Activated CD4-positive, CD25-positive, alpha-beta regulatory T cell treated with anti-CD3 and anti-CD28 coated beads, Interleukin-2, amount 50 U/mL, for 72 hours (primary cell): ENCODE measurements at places on chromosomes 2 and 18.

DNA sequence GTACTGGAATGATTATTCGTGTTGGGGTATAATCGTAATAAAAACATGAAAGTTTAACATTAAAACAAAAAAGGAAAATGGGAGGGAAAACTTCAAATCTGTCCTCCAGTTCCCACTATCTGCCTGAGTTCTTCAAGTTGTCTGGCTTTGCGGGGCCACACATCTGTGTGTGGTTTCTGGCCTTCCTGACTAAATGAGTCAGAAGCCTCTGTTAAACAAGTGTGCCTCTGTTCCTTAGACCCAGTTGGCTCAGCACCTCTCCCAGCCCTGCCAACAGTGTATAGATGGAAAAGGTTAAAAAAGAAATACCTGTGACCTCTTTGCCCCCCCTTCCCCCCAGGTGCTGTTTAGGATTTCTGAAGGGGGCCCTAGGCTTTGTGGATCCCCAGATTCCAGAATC is 30.2 kb downstream of the XDH start:
- DNase-seq: no peak

GRCh38 chr2:240048237-240048636 is 5.1 kb downstream of the OR6B3 start:
- no peak for DNase-seq

GRCh38 chr2:196409376-196409775 is 230.1 kb upstream of the CCDC150 start:
- no peak for DNase-seq

DNA sequence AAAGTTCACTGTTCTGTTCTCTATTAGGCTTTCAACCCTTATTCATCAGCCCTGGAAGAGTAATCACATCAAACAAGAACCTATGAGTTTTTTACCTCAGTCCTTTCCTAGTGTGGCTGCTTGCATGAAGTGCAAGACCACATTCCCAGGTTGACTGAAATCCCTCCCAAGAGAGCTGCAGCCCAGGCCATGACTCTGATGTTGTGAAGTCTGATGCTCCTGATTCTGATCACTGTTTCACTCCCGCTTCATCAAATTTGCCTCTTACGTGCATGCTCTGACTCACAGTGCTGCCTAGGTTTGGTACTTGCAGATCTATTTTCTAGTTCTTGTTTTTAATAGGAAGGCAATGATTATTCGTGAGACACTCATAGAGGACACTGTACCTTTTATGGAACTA is 58.2 kb upstream of the DSEL start:
- DNase-seq: no peak

GRCh38 chr18:3345885-3346284 is 84.0 kb downstream of the MYL12B start:
- DNase-seq: no peak

GRCh38 chr18:23365602-23366001 is 87.5 kb upstream of the RIOK3 start:
- no peak for DNase-seq

DNA sequence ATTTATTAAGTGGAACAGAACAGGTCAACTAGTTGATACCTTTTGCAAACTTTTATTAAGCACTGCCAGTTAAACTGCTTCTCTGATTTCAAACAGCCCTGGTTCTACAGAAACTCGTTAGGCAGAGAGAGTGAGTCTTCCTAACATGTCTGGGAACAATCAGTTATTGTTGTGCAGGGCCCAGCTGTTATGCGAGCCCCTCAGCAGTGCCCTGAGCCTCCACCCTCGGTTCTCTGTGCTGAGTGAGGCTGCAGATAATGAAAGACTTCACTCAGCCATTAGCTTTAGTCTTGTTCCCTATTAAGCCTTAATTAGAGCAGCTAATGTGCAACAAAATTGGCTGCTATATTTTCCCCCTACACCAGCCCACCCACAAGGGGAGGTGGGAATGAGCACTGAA is 39.6 kb downstream of the KCTD18 start:
- no peak for DNase-seq

DNA sequence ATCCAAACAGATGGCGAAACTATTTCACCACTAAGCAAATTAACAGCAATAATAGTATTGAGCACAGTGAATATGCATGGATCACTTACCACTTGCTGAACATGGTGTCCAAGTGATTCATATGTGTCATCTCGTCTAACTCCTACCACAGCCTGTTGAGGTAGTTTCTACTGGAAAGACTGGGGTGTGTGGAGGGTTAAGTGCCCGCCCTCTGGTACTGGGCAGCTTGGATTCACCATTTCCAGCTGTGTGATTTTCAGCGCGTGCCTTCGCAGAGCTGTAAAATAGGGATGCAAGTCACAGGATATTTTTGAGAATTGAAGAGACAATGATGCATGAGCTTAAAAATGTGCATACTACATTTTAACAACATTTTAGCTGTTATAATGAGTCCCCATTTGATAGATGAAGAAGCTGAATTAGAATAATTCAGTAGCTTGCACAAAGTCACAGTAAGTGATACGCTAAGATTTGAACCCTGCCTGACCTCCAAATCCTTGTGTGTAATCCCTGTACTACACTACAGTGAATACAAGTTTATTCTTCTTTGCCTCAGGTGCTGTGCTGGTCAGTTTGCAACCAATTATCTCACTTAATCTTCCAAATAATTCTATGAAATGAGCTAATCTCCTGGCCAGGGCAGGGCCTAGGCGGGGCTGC is 75.2 kb upstream of the SIX2 start:
- DNase-seq: no peak

- DNase-seq: no peak
These were observed 80.1 kb downstream of the CCDC85A start for GRCh38 chr2:56263876-56264275.

DNA sequence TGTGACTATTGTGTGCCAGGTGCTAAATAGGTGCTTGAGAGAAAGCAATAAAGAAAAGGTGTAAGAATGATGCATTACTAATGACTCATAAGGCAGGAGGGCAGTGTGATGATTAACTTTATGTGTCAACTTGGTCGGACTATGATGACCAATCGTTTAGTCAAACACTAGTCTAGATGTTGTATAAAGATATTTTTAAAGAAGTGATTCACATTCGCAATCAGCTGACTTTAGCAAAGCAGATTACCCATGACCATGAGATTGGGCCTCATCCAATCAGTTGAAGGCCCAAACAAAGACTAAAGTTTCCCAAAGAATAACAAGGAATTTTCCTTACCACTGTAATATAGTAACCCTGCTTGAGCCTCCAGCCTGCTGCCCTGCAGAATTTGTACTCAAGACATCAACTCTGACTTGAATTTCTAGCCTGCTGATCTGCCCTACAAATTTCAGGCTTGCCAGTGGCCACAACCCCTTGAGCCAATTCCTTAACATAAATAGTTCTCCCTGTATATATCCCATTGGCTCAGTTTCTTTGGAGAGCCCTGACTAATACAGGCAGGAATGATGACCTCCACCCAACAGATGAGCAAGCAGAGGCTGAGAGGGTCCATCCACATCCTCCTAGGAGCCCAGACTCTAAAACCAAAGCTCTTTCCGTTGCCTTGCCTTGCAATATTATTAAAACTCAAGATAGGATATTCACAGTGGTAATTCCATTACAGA is 132.6 kb downstream of the ACTR3 start:
- DNase-seq: no peak

GRCh38 chr18:58253871-58254270 is 209.8 kb downstream of the NEDD4L start:
- no peak for DNase-seq

GRCh38 chr2:63888490-63889402 is 47.0 kb downstream of the UGP2 start:
- DNase-seq: no peak

GRCh38 chr2:22882643-22883042 is 502.3 kb upstream of the KLHL29 start:
- DNase-seq: no peak

- no peak for DNase-seq
These were observed 79.2 kb upstream of the MGAT5 start for GRCh38 chr2:134174711-134175110.

DNA sequence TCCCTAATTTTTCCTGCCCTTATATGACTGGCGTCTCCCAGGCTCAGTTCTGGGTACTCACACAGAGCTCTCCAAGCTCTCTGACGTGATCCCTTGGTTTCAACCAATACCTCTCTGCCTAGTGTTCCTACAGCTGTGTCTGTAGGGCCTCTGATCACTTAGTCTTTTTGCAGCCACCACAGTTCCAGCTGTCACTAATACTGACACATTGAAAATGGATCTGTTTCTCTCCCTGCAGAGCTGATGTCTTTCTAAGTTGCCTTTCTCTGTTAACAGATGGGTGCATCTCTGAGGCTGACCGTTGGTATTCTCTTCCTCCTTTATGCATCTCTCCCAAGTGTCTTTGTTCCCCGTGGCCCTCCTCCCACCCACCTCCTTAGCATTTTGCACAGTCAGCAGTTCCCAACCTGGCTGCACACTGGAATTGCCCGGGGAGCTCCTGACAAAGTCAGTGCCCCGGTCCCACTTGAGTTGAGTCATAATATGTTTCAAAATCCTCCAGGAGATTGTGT is 62.5 kb downstream of the CERS6 start:
- DNase-seq: no peak

DNA sequence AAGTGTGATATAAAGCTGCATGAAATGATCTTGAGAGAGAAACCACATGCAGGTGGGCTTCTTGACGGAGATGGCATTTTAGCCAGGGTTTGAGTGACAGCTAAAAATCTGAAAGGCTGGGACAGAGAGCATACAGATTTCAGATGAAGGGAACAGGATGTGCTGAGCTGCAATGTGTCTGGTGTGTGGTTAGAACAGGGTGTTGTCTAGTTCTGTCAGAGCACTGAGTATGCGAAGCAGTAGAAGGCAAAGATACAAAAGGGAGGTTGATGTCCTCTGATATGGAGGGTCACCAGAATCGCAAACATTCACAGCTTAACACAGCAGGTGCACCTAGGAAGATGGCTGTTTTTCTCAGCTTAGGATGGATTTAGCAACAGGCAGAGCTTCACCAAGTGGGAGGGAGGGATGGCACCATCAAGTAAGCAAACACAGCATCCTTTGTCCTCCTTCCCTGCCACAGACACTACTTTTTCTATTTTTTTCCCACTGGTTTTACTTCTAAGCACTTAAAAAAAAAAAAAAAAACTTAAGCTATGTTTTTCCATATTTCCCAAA is 182.5 kb downstream of the TMX3 start:
- no peak for DNase-seq

GRCh38 chr2:78309460-78309859 is 716.0 kb upstream of the REG3G start:
- DNase-seq: no peak

DNA sequence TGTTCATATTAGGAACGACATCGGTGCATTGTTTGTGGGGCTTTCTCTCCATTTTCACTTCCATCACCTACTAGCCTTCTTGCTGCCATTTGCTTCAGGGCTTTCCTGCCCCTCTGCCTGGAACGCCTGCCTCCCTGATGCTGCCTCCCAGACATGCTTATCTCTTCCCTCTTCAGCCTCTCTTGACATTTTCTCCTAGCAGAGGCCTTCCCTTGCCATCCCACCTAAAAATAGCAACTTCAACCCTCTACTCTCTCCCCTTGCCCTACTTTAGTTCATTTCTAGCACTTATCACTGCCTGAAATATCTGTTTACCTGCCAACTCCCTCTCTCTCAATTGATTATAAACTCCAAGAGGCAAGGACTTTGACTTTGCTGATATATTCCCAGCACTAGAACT is 210.3 kb downstream of the SP3 start:
- no peak for DNase-seq

DNA sequence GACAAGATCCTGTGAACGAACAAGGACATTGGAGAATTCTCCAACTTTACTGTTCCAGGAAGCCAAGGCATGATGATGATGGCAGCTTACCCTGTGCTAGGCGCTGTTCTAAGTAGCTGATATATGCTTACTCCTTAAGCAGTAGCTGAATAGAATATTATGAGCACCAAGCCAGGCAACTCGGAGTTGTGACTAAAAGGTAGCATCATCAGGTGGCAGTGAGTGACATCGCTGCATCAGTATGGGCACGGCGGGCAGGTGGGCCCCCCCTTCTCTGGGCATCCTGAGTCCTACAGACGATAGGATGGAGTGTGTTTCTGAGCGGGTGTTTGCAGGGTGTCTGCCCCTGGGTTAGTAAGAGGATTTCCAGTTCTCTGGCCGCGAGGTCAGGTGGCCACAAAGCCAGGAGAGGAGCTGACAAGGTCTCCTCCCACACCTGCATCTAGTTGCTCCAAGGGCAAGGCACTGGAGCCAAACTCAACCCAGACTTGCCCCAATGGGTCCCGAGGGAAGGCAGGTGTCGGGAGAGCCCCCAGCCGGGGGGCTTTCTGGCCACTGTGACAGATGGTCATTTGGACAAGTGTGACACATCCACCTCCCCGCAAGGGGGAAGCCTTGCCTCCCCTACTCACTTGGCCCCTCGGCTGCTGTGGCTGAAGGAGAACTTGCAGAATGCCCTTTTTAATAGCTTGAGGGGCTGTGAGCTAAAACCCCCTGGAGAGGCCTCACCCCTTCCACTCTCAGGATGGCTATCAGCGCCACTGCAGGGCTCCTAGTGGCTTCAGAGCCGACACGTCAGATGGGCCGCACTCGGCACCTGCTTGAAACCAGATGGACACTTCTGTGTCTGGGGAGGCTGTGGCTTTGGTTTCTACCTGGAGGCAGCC is 55.5 kb downstream of the CRACDL start:
- peak; percentile 18 for DNase-seq

GRCh38 chr2:96113951-96114350 is 2.4 kb downstream of the ADRA2B start:
- no peak for DNase-seq

DNA sequence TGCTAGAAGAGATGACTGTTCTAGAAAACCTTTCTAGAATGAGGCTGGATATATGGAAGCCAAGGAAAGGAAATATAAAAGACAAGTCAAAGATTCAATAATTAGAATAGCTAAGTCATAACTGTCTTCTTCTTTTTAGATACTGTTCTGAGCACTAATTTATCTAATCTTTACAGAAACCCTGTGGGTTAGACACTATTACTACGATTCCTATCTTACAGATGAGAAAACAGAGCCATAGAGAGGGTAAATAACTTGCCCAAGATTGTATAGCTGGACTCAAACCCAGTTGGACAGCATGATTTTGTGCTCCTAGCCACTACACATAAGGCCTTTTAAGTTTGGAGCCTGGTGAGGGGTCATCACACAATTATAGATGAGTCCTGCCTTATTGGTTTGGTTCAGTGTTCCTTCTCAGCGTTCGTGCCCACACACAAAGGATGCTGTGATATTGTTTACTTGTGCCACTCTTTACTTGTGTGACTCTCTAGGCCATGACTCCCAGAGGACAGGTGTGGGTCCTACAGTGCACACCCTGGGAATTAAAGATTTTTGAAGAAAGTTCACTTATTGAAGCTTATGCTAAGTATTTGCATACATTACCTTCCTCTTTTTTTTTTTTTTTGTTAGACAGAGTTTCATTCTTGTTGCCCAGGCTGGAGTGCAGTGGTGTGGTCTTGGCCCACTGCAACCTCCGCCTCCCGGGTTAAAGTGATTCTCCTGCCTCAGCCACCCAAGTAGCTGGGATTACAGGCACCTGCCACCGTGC is 153.7 kb downstream of the PRKCE start:
- DNase-seq: no peak
